Suppressor macrophage treated with lipopolysaccharide for 1 hour (primary cell): ENCODE measurements at places on chromosomes 5 and 9.
A peak's percentile ranks its signal among the peaks of the same experiment; 100 is the strongest.

- no peak for DNase-seq
These were observed 13.1 kb upstream of the TENT4A start for GRCh38 chr5:6700074-6700684.

DNA sequence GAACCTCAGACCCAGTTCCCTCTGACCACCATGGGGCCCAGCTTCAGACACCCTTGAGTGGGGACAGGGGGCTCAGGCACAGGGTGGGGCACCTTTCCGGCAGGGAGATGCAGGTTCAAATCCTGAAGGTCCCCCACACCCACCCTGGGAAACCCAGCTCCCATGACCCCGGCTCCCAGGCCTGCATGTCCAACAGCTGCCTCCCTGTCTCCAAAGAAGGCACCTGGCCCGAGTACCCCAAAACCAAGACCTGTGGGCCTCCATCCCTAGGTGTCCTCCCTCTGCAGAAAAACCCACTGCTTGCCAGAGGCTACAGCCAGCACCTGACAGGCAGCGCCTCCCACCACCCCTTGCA lies 38.5 kb downstream of the VAV2 start:
- DNase-seq: no peak

DNA sequence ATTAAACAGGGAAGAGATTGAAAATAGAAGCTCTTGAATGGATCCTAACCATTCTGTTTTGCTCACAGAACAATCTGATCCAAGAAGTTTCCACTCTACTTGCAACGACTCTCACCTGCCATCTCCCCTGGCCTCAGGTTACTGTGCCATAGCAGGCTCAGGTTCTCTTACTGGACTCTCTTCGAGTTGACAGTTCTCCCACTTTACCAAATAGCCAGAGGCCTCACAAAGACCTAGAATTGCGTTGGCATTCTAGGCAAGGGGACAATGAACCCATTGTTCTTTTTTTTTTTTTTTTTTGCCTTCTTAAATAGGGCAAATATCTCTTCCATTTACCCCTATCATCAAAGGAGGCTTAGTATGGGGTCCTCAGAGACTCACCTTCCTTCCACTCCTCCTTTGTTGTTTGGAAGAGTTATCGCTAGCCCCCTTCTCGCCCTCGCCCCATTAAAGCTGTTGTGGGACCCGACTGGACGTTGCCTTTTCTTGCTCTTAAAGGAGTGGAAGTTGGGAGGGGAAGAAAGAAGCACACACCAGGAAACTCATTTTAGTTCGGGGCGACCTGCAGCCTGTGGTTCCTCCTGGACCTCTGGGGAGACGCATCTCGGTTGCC lies 688 bp upstream of the PLPPR1 start:
- no peak for DNase-seq

DNA sequence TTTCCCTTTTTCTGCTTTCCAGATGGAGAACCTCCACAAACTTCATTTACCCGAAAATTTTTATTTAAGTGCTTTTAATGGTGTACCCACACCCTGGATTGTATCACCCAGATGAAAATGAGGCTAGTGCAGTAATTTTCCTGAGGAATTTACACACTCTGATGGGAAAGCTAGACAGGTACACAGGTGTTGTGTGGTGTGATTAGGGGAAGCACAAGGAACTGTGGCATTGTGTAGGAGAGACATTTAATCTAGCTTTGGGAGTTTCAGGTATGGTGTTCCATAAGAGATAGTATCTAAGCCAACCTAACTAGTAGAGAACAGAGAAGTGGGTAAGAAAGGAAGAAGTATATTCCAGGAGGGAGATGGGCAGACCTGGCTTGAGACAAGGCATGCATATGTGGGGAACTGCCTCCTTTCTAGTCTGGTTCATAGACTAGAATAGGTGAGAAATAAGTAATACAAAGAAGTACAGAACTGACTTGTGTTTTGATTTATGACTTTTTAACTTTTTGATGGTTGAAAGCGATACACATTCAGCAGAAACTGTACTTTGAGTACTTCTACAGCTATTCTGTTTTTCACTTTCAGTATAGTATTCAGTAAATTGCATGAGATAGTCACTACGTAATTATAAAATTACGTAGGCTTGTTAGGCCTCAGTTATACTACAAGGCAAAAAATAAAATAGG lies 22.9 kb upstream of the ROPN1L start:
- DNase-seq: no peak

GRCh38 chr9:129022037-129022436 lies 6.1 kb downstream of the SH3GLB2 start:
- DNase-seq: no peak

DNA sequence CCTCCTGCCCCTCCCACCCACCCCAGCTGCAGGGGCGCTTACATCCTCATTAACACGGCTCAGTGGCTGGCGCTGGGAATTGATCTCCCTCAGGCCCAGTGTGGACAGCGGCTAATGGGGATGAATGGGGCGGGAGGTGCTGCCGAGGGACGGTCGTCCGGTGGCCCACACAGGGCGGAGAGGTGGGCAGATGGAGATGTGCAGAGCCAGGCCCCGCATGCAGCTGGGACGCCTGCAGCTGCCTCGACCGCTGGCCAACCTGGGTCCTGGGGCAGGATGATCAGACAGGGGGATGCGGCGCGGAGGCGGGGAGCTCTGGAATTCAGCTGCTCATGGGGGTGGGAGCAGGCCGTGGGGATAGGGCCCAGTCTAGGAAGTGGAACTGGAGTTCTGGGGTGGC lies 17.6 kb downstream of the TSPAN17 start:
- no peak for DNase-seq

DNA sequence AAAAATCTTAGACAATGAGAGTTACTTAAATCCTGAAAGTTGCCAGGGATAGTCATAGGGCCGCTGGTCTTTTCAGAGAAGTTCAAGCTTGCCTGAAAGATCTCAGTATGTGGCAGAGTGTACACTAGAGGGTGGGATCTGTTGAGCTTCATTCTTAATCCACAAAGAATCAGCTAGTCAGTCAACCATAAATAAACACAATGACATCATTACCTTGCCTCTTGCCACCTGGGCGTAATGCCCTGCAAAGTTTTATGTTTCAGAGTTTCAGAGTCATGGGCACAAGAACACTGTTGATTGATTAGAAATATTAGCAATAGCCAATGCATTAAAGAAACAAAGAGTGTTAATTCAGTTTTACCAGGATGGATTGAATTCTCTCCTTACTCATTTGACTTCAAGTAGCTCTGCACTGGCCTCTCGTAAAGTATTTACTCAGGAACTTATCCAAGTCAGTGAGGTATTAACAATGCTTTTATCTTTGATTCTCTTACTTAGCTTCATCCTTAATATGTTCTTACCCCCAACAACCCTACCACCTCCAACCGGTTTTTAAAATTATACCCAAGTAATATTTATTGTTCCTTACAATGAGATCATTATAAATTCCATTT lies 14.3 kb upstream of the ANXA1 start:
- no peak for DNase-seq

GRCh38 chr9:83708515-83709158 lies 879 bp upstream of the UBQLN1 start:
- DNase-seq: peak; percentile 90

- no peak for DNase-seq
These were observed 447 bp downstream of the CRAT start for GRCh38 chr9:129109952-129110739.

DNA sequence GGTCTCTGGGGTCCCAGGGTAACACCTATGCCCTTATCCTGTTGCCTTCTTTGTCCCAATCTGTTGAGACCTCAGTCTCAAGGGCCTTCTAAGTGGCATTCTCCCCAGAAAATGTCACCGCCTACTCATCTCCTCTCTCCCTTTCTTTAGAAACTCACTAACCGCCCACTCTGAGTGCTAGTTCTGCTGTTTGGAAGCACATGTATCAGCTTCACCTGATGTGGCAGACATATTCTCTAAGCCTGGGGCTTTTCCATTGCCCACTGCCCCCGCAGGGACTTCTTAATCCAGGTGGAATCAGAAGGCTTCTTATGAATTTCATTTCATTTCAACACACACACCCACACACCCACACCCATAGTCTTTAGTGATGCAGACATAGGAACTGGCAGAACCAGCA lies 165.1 kb downstream of the ASTN2 start:
- DNase-seq: peak; percentile 21

GRCh38 chr9:135037521-135038250 lies 49.8 kb upstream of the OLFM1 start:
- DNase-seq: no peak

GRCh38 chr9:136347472-136348256 lies 15.9 kb downstream of the DNLZ start:
- no peak for DNase-seq

DNA sequence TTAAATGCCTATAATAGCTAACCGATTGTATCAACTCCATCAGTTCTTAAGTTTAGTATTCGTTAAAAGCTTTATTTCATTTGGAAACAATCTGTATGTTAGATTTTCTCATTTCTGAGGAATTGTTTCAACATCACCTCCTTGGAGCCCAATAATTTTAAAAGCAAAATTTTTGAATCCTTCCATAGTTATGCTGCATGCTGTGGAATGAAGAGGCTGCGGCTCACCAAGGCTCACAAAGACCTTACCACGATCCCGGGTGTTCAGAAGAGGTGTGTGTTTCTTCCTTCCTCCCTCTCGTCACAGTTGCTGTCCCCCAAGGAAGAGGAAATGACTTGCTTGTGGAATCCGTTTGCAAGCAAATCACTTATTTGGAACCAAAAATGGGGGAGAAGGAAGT lies 143.8 kb downstream of the FGF1 start:
- peak; percentile 10 for DNase-seq

DNA sequence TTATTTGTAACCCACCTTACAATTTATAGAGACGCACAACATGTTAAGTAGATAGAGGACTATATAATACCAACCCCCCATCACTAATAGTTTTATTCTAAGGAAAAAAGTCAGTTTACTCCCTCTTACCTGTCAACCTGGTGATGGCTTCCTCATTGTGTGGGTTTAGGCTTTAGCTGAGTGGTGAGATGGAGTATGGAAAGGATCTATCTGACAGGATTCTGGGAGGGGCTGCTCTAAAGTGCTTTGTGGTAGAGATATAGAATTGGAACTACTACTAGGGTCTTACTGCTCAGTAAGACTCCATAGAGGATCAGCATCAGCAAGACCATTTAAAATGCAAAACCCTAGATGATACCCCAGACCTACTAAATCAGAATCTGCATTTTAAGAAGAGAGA lies 82.1 kb upstream of the IFNE start:
- no peak for DNase-seq

DNA sequence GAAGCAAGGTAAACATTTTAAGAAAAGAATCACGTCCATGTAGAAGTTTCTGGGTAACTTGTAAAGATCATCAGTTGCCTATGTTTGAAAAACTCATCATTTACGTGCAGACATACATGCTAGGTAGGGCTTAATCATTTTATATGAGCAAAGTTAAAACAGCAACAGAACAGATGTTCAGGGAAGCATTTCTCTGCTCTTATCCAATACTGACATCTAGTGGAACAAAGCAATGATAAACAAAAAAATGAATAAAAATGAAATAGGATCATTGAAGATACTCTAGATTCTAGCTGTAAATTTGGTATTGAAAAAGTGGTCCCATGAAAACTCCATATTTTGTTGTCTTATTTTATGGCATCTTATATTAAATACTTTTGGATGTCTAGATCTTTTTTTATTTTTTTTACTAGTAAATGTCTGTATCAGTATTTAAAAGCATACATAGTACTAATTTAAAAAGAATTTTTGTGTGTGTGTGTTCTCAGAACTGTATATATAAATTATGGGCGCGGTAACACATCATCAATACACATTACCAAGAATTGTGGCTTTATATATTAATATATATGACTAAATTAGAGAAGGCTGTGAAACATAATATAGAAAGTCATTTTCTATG lies 1050.2 kb downstream of the CDH12 start:
- peak; percentile 64 for DNase-seq

GRCh38 chr9:130382636-130383349 lies 62.0 kb upstream of the ASS1 start:
- DNase-seq: no peak

DNA sequence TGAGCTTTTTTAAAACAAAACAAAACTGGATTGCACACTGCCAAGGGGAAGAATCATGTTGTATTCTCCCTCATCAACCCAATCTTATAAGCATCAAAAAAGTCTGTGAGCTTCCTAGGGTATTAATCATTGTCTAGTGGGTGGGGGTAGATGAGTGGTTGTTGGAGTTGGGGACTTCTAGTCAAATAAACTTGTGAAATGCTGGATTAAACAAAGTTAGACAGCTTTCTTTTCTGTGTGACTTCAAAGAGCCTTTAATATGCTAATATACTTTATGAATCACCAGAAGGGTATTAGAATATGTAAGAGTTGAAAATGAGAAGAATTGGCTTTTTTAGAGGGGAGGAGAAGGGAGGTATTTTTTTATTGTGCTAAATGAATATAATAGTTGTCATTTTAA lies 87.7 kb downstream of the GALNT10 start:
- peak; percentile 10 for DNase-seq

DNA sequence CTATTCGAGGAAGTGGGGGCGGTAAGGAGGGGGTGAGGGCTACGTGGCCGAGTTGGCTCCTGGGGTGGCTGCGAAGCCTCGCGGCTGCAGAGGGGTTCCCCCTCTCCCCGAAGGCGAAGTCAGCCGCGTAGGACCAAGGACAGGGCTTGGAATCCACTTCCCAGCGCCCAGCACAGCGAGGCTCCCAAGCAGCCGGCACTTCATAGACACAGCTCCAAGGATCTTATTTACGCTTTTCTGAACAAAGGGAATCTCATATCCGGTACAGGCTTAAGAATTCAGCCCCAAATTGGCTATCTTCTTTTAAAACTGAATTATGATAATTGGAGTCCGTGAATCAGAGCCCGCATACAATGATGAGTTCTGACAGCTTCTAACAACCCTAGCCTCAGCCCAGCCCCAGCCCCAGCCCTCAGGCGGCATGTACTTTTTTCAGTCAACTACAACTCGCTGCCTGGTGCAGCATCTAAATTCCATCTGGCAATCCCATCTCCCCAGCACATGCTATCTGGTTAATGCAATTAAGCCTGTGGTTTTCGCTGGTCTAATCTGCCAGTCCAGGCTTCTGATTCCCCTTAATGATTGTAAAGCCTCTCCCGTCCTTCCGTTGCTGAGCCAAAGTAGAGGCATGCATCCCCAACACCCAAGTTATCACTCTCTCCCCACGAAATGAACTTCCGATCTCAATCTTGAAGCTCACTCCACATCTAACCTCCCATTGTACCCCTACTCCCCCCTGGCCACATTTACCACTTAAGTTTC lies 1.0 kb downstream of the ELAVL2 start:
- no peak for DNase-seq

GRCh38 chr5:146662229-146662628 lies 146.2 kb upstream of the GPR151 start:
- peak; percentile 70 for DNase-seq

- DNase-seq: no peak
These were observed 399.3 kb upstream of the TRPC7 start for GRCh38 chr5:136764601-136765000.

- DNase-seq: no peak
These were observed 7.0 kb downstream of the PAX5 start for GRCh38 chr9:37026931-37027581.

GRCh38 chr5:129803403-129803802 lies 55.5 kb downstream of the MINAR2 start:
- DNase-seq: no peak

DNA sequence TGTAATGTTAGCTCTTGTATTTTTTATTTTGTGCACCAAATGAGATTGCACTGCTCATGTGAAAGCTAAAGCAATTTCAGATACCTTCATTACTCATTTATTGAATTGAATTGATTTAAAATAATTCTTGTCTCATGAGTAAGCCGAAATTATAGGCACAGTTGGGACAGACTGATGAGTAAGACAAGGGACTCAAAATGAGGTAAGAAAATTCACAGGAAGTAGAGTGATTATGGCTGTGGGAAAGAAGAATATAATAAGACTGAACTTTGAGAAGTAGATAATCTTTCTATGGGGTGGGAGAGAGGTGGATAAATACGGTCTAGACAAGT lies 51.1 kb downstream of the NUDT12 start:
- DNase-seq: no peak
